Progenitor cell of endocrine pancreas (in vitro differentiated cells): ENCODE measurements at places on chromosomes 11 and 22. TPM values are rescaled to one million over a fixed set of nuclear protein-coding genes. Genes with fewer than 3 reads are reported as not detected.

- no peak overlapping the region for H3K4me3 ChIP-seq
- no peak overlapping the region for H3K27ac ChIP-seq
- H3K4me1 ChIP-seq: no peaks in the 10 kb centered on the region
- H3K27me3 ChIP-seq: peaks cover 4% of the 10 kb centered on the region
- DNase-seq: no peak
- H3K36me3 ChIP-seq: no peaks in the 10 kb centered on the region
These were observed 8.7 kb downstream of the GLB1L2 start for GRCh38 chr11:134340354-134340964.

The ART5 gene
- 1.8 and 3.8 TPM in 2 replicates for total RNA-seq

GRCh38 chr11:8242499-8243280 lies 21.0 kb downstream of the LMO1 start:
- no peaks in the 10 kb centered on the region for H3K4me1 ChIP-seq
- DNase-seq: no peak
- H3K27me3 ChIP-seq: peaks cover 47% of the 10 kb centered on the region

DNA sequence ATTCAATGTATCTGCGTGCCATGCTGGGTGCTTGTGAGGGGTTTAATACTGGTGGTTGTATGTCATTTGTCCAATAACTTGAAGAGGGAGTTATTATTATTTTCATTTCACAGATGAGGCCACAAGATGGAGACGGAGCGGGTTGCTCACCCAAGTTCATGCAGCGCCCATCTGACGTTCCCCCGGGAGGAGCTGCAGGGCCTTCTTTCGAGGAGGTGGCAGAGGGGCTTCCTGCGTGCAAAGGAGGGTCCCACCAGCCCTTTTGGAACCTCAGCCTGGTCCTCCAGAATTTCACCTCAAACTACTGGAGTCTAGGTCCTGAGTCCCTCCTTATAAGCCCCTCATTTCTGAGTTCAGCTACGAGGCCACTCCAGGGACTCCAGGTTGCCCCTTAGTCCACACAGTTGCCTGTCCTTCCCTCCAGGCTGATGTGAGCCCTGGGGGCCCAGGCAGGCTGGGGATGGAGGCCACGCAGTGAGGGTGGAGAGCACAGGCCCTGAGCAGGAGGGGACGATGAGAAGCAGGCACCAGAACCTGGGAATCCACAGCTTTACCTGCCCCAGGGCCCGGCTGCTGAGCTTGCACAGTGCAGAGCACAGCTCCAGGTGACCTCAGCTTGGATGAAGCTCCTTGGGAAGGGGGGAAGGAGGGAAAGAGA lies 2.9 kb upstream of the VSIG10L2 start:
- no peaks in the 10 kb centered on the region for H3K36me3 ChIP-seq
- no peak overlapping the region for H3K27ac ChIP-seq
- H3K27me3 ChIP-seq: peaks cover 14% of the 10 kb centered on the region
- H3K4me3 ChIP-seq: no peak overlapping the region
- H3K4me1 ChIP-seq: peaks cover 7% of the 10 kb centered on the region
- no peak for DNase-seq

- peaks cover 11% of the 10 kb centered on the region for H3K4me1 ChIP-seq
These were observed 8.8 kb upstream of the RPL3 start for GRCh38 chr22:39327995-39328754.
